Stimulated activated CD8-positive, alpha-beta memory T cell treated with anti-CD3 and anti-CD28 coated beads, Interleukin-4, amount 100 ng/mL, for 4 hours (primary cell): ENCODE measurements at places on chromosomes 6 and 20.

- DNase-seq: no peak
These were observed 86.3 kb downstream of the ERMARD start for GRCh38 chr6:169837529-169838250.

DNA sequence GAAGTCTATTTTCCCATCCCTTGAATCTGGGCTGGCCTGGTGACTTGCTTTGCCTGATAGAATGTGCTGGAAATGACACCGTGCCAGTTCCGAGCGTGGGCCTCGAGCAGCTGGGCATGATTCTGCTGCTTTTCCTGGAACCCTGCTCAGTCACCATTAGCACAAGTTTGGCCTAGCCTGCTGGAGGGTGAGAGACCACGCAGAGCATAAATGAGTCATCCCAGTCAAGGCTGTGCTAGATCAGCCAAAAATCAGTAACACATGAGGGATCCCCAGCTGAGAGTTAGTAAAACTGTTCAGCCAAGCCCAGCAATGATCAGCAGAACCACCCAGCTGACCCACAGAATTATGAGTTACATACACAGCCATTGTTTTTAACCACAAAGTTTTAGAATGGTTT, 74.8 kb upstream of the TOP1 start:
- no peak for DNase-seq

DNA sequence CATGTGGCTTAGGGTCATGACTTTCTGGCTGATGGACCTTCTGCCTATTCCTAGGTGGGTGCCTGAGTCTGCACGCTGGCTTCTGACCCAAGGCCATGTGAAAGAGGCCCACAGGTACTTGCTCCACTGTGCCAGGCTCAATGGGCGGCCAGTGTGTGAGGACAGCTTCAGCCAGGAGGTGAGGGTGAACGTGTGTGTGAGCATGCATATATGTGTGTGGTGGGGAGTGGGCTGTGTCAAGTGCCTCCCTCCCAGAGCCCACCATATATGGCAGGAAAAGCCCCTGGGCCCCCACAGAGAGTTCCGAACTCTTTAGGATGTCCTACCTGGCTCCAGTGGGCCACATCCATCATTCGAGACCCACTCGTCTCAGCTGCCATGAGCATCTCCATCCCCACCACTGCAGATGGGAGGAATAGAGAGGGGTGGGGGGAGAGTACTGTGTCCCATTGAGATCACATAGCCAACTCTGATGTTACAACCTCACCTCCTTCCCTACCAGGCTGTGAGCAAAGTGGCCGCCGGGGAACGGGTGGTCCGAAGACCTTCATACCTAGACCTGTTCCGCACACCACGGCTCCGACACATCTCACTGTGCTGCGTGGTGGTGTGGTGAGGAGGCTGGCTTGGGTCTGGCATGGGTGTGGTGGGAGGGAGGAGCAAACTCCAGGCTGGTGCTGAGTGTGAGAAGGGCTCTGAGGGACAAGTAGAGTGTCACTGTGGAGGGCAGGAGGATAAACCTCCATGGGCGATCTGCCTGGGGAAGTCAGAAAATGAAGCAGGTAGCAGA, 3.2 kb downstream of the SLC22A7 start:
- no peak for DNase-seq

- DNase-seq: no peak
These were observed 27.3 kb downstream of the RIN2 start for GRCh38 chr20:19785173-19785982.

DNA sequence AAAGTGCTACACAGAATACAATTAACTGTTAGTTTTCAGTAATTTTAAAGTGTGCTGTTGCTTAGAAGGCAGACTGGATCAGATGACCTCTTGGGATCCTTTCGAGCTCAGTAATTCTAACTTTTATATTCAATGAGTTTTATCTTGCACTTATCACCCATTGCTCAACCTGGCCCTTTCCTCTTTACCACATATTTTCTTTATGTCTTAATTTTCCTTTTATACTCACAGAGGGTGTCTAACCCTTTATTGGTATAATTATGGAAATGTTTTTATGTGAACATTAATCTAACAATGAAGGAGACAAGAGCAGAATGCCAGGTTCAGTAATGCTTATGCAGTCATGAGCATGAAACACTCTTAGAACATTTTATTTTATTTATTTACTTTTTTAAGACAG, 39.7 kb upstream of the CARMIL1 start:
- no peak for DNase-seq

DNA sequence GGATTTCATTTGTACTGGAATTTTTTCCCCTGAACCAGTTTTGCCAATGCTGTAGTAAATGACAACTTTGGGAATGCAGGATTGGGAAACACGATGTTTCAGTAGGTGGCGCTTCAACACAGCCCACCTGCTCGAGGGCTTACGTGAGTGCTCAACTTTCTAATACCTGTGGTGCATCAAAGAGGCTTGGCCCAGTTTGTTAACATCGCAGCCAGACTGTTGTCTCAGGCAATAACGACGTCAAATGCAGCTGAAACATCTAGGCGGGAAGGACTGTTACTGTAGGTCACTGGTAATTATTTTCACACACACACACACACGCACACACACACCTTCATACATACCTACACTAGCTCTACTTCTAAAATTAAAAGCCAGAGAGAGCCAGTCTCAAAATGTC, 815.5 kb upstream of the SLC35B3 start:
- no peak for DNase-seq

DNA sequence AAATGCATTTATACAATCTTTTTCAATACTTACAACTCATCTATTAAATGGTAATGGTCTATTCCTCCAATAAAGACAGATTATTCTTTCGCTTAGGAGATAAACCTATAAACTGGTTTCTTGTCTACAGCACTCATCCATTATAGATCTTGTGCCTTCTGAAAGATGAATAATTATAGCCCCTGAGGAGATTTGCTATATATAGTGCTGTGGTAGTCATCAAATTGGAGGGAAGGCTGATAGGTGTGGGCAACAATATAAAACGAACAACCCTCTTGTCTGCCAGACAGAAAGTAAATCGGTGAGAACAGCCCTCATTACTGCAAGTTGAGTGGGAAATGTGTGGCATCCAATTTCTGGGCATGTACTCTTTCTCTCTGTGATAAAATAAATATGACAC, 292.5 kb upstream of the CNR1 start:
- no peak for DNase-seq

DNA sequence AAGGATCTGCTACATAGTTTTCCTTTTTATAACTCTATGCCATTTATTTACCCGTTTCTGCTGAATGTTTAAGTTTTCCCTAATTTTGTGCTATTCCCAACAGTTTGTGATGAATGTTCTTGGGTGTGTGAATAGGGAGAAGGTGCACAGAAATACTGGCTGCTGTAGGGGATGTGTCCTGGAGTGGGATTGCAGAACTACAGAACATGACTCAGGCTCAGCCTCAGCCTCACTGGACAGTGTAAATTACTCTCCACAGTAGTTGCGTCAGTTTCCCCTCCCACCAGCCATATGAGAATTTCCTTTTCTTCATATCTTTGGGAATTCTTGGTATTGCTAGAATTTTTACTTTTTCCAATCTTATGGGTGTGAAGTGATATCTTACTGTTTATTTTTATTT, 57.0 kb downstream of the SLX4IP start:
- DNase-seq: no peak

GRCh38 chr6:41061196-41061726, 8.3 kb downstream of the APOBEC2 start:
- no peak for DNase-seq

- no peak for DNase-seq
These were observed 1.4 kb downstream of the SMAP1 start for GRCh38 chr6:70669133-70669532.

DNA sequence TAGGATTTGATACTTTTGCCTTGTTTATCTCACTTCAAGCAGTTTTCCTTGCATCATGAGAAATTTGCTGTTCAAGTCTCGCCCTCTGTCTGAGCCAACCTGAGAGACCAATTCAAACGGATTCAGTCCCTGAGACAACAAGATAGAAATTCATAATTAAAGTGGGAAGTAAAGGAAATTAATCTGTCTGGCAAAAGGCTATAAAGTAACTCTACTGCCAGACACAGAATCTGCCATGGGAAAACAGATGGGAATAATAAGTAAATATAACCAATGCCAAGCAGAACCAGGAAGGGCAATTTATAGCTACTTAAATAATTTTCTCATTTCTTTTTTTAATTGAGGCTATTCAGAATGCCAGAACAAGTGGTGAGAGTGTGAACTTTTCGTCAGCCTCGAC, 239.6 kb downstream of the TFAP2C start:
- no peak for DNase-seq

DNA sequence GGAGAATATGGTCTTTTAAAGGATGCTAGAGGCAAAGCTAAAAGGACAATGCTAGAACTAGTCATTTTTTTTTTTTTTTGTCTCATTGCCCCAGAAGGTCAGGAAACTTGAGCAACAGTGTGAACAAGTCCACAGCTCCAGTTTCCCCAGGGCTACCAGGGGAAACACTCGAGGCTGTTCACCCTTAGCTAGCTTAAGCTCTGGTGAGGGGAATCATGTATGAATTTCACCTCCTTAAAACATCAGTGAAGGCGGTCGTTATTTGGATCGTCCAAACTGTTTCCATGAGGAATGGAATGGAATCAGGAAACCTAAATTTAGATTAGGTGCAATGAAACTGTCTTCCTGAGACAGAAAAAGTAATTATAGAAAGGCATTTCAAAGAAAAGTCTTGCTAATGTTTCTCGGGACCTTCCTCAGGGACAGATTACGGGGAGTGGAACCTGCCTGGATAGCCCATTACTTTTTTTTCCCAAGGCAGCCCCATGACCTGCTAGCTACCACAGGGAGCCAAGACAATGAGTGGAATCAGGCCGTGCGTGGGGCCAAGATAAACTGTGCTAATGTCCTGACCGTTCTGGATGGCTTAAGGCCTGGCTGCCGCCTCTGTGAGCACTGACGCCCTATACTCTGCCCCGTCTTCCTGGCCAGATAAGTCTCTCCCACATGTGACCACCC, 164.8 kb upstream of the SGK1 start:
- no peak for DNase-seq

- DNase-seq: no peak
These were observed 3.2 kb upstream of the ANKRD60 start for GRCh38 chr20:58231683-58232082.

DNA sequence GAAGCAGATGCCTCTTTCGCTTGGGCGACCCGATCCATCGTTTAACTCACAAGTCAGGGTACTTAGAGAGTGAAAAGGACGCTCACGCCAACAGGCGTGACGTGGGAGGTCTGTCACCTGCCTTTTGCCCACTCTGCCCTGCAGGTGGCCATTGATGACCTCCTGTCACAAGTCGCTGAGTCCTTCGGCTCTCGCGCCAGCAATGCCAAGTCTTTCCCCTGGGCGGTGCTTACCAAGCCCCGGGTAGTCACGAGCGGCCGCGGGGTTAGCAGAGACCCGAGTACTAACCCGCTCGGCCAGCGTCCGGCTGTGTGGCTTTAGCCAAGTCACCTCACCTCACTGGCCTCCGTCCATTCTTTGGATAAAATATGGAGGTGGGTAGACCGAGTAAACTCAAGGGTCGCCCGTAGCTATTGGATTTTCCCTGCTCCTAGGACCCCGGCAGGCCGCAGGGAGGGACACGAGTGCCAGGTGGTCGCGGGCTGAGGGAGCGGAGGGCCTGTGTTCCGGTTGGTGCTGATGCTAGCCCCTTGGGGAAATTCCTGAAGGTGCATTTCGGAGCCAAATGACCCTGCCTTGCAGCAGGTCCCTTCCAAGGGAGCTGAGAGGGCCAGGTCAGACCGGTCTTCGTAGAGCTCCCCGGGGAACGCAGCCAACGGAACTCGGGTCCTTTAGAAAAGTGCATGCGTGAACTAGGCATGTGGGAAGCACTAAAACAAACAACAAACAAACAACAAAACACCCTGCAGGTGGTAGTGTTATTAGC, 668 bp downstream of the PKIB start:
- no peak for DNase-seq

GRCh38 chr6:38187325-38187724, 367.8 kb downstream of the ZFAND3 start:
- DNase-seq: no peak

GRCh38 chr20:1951436-1952115, 42.3 kb downstream of the PDYN start:
- DNase-seq: no peak

DNA sequence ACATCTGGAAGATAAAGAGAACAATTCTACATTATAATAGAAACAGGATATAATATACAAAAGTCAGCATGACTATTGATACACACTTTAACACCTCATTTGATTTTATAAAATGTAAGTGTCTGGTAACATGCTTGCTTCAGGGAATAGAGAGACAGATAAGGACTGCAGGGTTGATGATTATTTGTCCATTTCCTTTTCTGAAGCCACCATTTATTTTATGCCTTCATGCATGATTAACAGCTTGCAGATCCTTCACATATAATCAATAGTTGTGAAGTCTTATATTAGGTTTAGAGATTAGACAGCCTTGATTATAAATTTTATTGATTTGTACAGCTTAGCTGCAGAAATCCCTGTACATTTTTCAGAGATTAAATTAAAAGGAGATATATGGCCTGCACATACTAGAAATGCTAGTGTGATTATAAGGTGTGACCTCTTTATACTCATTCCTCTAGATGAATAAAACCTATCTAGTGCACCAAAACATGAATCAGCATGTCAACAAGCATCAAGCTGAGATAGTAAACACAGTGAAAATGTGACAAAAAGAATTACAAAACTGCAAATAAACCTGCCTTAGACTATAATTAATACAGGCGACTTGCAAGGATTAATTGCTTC, 198.8 kb upstream of the THEMIS start:
- DNase-seq: no peak

DNA sequence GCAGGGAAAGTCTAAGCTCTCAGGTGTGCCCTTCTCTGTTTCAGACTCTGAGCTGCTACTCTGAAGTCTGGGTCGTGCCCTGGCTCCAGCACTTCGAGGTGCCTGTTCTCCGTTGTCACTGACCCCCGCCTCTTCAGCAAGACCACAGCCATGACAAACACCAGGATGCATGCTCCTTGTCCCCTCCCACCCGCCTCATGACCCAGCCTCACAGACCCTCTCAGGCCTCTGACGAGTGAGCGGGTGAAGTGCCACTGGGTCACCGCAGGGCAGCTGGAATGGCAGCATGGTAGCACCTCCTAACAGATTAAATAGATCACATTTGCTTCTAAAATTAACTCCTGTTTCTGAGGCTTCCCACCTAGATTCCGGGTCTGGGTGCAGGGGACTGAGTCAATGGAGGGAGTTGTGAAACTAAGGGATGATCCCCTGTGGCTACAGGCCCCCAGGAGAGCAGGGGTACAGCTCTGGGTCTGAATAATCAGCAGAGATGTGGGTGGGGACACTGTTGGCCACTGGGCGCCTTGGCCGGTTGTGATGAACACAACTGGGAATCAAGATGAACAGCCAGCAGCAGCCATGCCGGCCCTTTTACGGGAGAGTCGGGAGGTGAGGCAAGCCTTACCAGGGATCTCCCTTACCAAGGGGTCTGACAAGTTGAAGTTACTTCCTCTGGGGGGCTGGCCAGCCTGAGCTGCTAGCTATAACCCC, 10.7 kb downstream of the CST7 start:
- no peak for DNase-seq

GRCh38 chr20:42134265-42135098, 516.3 kb upstream of the CHD6 start:
- no peak for DNase-seq

- DNase-seq: no peak
These were observed 71.5 kb upstream of the HDAC2 start for GRCh38 chr6:114042267-114043016.

GRCh38 chr20:43507150-43508080, at the start of gene L3MBTL1:
TSS of gene L3MBTL1 (plus strand) at chr20:43507697. CDS start at chr20:43513504, 5,807 bp downstream.
- no peak for DNase-seq

- no peak for DNase-seq
These were observed 9.7 kb upstream of the WFDC8 start for GRCh38 chr20:45588800-45589199.

- peak; percentile 88 for DNase-seq
These were observed at the start of gene PSMF1 for GRCh38 chr20:1118336-1119127. TSS of gene PSMF1 (plus strand) at chr20:1118602. CDS start at chr20:1118774, 172 bp downstream.

GRCh38 chr6:163356324-163356723, 58.2 kb upstream of the QKI start:
- DNase-seq: no peak
